ENCODE measurements at places on chromosomes 1 and 21.

- DNase-seq = no peak
Observed at GRCh38 chr1:35637401-35637809, 3.9 kb downstream of the PSMB2 start.

DNA sequence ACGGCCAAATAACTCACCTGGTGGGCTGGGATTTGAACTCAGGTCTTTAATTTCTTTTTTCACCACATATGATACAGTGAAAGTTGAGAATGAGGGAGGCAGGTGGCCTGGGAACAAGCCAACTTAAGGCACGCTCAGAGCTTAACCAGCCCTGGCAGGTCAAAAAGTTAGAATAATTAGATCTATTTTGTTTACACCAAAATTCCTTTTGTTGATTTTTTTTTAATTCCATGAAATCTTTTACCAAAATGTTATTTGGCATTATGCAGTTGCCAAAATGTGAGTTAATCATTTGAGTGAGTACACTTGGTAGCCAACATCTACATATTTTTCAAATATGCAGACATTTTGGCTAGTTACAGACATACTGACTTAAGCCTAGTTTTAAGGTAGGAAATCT is 36.8 kb downstream of the LHX8 start:
- DNase-seq = no peak

DNA sequence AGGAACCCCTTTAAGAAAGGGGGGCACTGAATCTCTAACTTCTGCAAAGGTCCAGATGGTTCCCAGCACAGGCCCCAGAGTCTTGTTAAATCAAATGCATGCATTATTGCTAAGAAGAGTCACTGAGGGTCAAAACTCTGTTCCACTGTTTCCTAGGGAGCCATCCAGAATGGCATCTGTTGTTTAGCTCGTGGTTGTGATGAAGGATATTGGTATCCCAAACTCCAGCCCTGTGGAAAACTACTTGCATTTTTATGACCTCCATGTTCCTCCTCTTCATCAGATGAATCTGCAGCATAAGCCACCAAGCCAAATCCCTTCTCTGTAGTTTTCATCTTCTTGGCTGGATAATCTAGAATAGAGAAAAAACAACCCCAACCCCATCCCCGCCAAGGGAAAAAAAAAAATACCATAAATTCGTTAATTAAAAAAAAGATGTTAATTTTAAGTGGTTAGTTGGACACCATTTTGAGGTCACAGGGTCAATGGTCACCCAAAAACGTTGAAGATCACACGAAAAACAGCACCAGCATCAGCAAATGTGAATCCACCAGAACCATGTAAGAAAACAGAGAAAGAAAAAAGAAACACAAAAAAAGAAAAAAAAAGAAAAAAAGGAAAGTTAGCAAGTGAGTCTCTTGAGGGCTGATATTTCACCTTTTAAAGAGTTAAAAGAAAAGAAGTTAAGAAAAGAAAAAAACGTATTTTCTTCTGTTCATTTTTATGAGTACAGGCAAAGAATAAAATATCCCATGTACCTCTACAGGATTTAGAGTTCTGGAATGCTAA is 3.0 kb upstream of the RIT1 start:
- DNase-seq = no peak

GRCh38 chr1:175075572-175076568 is 8.2 kb downstream of the TNN start:
- DNase-seq = no peak

GRCh38 chr1:178702146-178702545 is 22.9 kb upstream of the RALGPS2 start:
- no peak for DNase-seq

DNA sequence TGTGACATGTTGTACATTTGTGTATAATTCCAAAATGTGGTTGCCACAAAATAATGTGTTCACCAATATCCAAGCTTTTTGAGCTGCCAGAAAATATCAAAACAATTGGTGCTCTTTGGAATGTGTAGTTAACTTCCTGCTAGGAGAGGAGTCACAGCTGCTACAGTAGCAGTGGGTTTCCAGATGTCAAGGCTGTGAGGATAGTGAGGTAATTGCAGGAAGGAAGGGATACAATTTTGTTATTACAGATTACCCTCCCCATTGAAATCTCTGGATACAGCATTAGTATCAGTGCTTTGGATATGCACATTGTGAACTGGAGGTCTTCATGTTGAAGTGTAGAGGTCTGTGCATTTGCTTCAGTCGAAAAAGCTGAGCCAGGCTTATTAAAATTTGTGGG is 253.2 kb downstream of the PTPRC start:
- DNase-seq = no peak
